Naive thymus-derived CD8-positive, alpha-beta T cell (primary cell): ENCODE measurements at places on chromosomes 12 and 14. TPM values are rescaled to one million over a fixed set of nuclear protein-coding genes. Genes with fewer than 3 reads are reported as not detected.

DNA sequence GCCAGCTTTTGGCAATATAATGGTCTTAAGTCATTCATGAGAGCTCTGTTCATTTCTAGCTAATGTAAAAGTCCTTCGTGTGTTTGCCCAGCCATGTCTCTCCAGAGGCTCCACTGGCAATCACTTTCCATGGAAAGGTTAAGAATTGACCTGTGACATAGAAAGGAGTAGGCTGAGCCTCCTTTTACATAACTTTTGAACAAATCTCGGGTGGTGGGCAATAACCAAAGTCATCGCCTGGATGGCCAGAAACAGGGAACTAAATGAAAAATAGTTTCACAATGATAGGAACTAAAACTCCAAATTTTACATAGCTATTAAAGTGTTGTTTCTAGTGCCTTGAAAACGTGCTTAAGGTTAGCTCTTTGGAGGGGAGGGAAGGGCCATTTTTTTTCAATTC, 6.5 kb downstream of the BHLHE41 start:
- H3K4me1 ChIP-seq = peaks cover 20% of the 10 kb centered on the region
- no peak overlapping the region for H3K4me3 ChIP-seq
- H3K36me3 ChIP-seq = no peaks in the 10 kb centered on the region
- DNase-seq = no peak
- H3K27ac ChIP-seq = no peak overlapping the region

GRCh38 chr14:105857220-105857825, 330.9 kb downstream of the TMEM121 start:
- peaks cover 20% of the 10 kb centered on the region for H3K4me1 ChIP-seq
- H3K27me3 ChIP-seq = no peaks in the 10 kb centered on the region
- no peak overlapping the region for H3K4me3 ChIP-seq
- H3K36me3 ChIP-seq = no peaks in the 10 kb centered on the region
- DNase-seq = no peak
- peak overlapping the region; percentile 25 for H3K27ac ChIP-seq

The CCDC177 gene
- not detected for total RNA-seq

The PIWIL1 gene
- total RNA-seq = not detected

DNA sequence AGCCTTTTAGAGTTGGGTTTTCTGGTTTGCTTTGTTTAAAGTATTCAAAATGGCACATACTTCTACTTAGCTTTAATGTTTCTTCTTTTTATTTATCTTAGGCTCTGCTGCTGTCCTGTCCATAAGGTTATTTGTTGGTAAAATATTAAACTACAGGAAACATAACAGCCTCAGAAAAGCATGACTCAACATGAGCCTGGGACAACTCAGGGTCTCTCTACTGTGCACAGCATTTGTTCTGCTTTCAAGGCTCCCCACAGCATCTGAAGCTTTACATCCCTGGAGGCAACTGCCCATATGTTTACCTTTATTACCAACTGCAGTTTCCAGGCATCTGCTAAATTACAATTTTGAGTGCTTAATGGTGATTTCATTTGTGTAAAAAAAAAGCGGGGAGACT, 954.2 kb upstream of the FBXO33 start:
- DNase-seq = no peak
- no peak overlapping the region for H3K27ac ChIP-seq
- no peaks in the 10 kb centered on the region for H3K27me3 ChIP-seq
- H3K4me3 ChIP-seq = no peak overlapping the region
- H3K4me1 ChIP-seq = no peaks in the 10 kb centered on the region

DNA sequence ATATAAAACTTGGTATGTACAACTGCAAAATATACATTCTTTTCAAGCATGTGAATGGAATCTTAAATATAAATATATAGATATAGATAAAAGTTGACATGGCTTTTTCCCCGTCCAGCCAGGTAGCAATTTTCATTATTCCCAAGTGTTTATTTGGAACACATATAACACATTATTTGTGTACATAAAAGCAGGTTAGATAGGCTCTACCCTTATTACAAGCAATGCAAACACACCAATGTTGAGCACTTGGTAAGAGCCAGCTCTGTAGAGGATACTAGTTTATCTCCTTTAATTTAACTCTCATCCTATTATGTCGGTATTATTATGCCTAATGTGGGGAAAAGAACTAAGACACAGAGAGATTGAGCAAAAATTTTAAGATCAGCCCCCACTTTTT, 7.0 kb upstream of the INSM2 start:
- H3K27ac ChIP-seq = no peak overlapping the region
- H3K4me3 ChIP-seq = no peak overlapping the region
- peaks cover 3% of the 10 kb centered on the region for H3K36me3 ChIP-seq
- no peak for DNase-seq

The TRIM9 gene
- 2.8 TPM for total RNA-seq

The HOXC6 gene
- not detected for total RNA-seq

The EPYC gene
- total RNA-seq = not detected

The ARPC3 gene
- 213 TPM for total RNA-seq
